ENCODE measurements at places on chromosomes 2 and 18.

- no peak for DNase-seq
Observed at GRCh38 chr2:216956820-216957493, 97.1 kb upstream of the TNP1 start.

- DNase-seq = no peak
Observed at GRCh38 chr18:7413906-7414305, 153.2 kb upstream of the PTPRM start.

DNA sequence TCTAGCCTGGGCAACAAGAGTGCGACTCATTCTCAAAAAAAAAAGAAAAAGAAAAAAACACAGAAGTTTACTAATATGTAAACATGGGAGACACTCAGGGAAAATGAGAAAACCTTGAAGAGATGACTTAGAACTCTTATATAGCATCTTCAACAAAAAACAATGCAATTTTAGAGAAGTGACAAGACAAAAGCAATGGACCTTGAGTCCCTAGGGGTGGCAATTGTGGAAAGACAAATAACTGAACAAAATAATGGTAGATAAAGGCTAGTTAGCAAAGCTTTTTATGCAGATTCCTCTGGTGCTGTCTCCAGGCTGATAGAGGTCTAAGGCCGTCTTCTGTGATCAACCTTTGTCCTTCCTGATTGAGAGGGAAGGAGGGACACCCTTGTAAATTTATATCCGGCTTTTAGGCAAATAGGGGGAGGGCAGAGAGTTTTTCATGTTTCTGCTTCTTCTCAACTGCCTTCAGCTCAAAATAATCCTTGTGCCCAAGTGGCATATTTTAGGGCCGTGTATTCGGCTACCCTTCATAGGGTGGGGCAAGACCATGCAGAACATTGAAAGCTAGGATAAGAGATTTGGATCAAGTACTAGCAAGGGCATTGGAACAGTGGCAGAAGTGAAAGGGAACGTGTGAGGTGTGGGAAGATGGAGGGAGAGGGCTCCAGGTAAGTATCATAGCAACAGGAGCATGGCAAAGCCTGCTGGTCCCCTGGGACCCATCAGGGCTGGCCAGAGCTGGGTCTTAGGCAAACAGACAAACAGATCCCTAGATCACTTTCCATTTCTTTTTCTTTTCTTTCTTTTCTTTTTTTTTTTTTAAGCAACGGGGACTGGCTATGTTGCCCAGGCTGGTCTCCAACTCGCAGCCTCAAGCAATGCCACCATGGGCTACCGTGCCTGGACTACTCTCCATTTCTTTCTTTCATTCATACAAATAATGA lies 116.2 kb upstream of the STPG4 start:
- no peak for DNase-seq

- no peak for DNase-seq
Observed at GRCh38 chr18:25136416-25137196, 215.4 kb downstream of the ZNF521 start.

DNA sequence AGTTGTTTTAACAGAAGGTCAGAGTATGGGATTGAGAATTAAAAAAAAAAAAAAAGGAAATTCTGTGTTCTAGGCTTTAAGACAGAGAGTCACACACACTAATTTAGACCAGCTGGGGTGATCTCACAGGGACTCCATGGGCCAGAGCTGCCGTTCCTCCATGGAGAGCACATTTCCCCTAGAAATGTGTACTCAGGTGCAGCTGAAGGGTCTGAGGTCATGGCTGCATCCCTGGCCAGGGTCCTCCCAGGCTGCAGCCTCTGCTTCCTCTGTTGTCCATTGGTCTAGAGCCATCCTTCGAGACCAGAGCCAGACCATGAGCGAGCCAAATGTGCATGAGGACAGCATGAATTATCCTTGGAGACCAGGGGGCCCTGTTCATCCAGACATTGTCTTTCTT lies 190.1 kb upstream of the TNP1 start:
- no peak for DNase-seq

- DNase-seq = no peak
Observed at GRCh38 chr18:76953156-76953555, 130.8 kb downstream of the ZNF236 start.

- DNase-seq = no peak
Observed at GRCh38 chr2:213317929-213318328, 33.7 kb downstream of the SPAG16 start.

DNA sequence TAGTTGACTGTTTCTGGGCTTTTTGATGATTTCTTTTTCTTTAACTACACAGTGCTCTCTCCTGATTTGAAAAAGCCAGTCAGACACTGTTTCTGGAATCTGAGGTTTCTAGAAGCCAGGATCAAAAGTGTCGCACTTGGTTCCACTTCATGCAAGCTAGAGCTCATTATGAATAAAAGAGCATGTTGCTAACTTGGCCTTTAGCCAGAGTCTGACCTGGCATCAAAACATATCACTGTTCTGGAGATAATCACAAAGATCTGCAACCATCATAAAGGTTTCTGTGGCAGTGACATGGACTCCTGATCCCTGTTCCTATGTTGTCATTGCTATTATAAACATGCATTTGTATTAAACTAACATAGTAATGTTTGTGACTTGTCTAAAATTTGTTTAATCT lies 76.1 kb upstream of the MAPRE2 start:
- DNase-seq = no peak

GRCh38 chr2:108148555-108148954 lies 91.2 kb upstream of the SULT1C3 start:
- no peak for DNase-seq

DNA sequence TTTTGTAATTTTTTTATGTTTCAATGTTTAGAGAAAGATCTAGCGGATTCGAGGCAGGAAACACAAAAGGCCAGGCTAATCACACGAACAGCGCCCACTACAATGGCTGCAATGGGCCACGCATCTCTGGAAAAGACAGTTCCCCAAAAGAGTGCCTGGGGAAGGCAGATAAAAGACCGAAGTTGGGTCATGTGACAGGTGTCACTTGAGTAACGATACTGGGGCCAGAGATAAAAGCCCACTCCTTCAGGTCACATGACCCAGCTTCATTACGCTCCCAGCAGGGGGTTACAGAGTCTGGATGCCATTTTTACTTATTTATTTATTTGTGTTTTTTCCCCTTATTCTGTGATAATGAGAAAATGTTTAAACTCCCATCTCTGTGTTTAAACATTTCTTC lies 95.4 kb downstream of the CDK15 start:
- no peak for DNase-seq

DNA sequence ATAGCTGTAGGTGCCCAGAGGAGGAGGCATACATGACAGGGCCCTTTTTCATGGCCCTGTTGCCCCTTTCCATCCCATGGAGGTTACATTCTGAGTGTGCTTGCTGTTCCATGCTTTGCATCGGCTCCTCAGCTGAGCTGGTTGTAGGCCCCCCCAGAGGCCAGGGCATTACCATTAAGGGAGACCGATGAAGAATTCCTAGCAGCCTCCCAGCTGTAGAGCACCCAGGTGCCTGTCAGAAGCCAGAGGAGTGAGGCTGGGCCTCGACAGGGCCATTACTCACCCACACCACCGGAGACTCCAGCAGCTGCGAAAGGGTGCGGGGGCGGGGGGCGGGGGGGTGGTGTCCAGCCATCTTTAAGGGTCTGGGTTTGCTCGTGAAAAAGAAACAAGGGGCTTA lies 72.2 kb downstream of the GALNT14 start:
- no peak for DNase-seq

GRCh38 chr18:49544362-49544761 lies 17.5 kb upstream of the LIPG start:
- no peak for DNase-seq

DNA sequence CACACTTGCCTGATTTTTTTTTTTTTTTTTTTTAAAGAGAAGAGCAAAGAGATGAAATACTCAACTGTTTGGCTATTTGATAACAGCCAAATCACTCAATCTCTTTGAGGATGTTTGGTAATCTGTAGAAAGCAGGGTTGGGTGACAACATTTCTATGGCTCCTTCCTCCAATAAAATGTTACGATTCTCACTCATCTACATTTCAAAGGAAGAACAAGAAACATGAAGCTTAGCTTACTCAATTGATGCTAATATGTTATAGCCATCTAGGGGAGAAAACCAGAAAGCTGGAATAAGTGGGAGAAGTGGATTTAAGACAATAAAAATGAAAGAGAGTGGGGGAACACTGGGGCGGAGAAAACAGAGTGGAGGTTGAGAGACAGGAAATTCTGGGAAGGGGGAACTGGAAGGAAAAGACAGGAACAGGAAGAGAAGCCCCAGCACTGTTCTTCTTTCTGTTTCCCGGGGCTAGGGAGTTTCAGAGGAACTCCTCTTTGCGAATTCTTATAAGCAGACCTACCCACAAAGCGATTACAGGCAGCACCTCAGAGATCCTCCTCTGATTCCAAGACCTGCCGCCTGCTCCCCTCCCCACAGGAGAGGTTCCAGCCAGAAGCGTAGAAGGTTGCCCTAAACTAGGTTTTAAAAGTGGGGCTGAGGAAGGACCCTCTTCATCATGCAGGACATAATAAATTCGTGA lies 13.3 kb downstream of the ST3GAL5 start:
- DNase-seq = peak; percentile 17

- no peak for DNase-seq
Observed at GRCh38 chr2:109062145-109062858, 66.7 kb upstream of the SH3RF3 start.

- no peak for DNase-seq
Observed at GRCh38 chr18:50240080-50240563, 26.2 kb downstream of the CFAP53 start.

DNA sequence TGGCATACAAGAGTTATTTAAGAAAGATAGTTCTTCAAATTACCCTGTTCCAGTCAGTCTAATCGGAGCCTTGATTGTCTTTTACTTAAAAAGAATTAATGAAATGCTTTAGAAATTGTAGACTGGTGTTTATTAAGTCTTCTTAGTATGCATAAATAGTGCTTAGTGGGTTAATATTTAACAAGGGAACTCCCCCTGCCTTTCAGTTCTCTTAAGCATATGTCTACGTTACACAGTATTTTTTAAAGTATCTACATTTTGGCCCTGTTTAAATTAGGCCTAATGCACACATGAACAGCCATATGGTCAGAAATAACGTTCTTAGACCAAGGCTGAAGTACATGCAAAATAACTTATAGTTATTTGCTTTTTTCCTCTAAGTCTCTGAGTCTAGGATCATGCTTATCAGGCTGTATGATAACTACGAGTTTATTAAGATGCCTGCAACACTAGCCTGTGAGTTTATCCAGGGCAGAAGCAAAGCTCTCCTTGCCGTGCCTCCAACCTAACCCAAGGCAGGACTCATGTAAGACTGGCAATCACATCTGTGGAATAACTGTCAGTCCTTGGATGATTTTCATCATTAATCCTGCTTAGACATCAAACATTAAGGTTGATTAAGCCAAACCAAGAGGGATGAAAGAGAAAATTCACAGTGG lies 6.7 kb downstream of the BCL2 start:
- DNase-seq = no peak

DNA sequence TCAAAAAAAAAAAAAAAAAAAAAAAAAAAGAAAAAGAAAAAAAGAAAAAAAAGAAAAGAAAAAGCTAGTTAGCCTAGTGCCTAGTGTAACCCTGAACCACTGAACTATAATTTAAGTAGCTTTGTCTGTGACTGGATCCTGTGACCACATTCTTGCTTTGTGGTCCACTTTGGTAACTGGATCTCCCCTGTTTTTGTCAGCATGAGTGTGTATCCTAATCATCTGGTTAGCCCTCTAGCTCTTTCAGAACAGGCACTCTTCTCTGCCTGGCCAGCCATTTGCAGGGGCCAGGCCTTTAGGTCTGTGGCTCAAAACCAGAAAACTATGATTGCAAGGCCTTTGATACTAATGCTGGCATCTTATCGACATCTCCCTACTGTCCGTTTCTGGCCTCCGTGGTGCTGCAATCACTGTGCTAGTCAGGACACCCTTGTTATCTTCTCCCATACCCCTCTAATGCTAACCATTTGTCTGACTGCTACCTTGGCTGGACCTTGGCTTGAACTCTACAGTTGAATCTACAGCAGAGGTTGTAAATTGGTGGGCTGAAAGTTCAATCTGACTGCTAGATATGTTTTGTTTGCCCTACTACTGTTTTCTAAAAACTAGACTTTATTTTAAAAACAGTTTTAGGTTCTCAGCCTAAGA lies 40.5 kb downstream of the RBKS start:
- no peak for DNase-seq

DNA sequence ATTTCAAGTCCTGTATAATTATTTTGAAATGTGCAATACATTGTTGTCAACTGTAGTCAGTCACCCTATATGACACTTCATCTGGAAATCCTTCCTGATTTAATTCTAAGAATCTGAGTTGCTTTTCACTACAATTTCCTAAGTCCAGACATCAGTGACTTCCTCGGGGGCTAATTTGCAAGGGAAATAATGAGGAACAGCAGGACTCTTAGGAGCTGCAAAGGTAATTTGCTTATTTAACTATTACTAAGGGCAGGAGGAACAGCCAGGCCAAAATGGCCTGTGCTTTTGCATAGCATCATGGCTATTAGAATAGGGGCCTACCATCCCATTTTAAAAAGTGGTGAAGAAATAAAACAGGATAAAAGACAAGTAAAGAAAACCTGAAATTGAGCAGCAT lies 178.8 kb downstream of the MC4R start:
- DNase-seq = no peak

DNA sequence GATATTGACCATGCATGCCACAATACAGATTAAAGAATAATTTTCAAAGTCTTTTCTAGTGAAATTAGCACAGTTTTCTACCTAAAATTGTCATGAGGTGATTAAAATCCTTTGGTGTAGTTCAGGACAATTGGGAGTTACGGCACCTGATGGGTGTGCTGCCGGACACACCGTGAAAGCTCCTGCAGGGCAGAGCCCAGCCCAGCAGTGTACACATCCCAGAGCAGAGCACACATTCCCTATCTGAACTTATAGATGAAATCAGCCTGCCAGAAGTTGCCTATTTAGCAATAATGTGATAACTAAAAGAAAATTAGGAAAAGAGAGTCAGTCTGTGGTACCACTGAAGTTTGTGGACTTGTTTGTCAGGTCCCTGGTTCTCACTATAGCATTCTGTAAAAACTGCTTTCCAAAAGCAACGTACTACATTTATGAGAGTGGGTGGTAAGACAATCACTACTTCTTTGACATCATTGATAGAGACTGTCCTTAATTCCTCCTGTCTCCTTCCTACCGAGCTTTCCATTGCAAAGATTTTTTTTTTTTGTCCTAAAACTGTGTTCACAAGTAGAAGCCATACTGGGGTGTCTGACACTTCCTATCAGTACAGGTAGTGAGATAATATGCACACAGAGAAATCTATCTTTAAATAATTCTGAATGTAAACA lies 3.4 kb downstream of the CYTIP start:
- DNase-seq = no peak

GRCh38 chr18:73881396-73881917 lies 266.2 kb downstream of the FBXO15 start:
- no peak for DNase-seq

- no peak for DNase-seq
Observed at GRCh38 chr2:83971547-83971946, 487.5 kb downstream of the SUCLG1 start.

- peak; percentile 33 for DNase-seq
Observed at GRCh38 chr2:24877646-24878045, 42.4 kb downstream of the ADCY3 start.

GRCh38 chr2:63477686-63478085 lies 110.6 kb downstream of the WDPCP start:
- DNase-seq = no peak

Data from endodermal cell (in vitro differentiated cells).